ENCODE measurements at places on chromosomes 16 and 17.

DNA sequence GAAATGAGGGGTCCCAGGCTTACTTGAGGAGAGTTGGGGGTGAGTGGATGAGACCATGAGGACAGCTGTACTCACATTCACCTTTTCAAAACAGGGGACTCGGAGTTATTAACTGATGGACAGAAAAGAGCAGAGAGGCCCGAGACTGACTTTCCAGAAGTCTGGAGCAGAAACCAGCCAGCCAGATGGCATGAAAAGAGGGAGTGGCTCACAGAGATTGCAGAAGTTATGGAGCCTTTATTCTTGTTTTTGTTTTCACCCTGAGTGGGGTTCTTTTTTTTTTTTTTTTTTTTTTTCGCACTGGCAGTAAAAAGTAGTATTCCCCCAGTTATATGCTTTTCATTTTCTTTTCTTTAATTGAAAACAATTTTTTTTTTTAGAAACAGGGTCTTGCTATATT is 18.9 kb downstream of the TVP23A start:
- no peak for DNase-seq

DNA sequence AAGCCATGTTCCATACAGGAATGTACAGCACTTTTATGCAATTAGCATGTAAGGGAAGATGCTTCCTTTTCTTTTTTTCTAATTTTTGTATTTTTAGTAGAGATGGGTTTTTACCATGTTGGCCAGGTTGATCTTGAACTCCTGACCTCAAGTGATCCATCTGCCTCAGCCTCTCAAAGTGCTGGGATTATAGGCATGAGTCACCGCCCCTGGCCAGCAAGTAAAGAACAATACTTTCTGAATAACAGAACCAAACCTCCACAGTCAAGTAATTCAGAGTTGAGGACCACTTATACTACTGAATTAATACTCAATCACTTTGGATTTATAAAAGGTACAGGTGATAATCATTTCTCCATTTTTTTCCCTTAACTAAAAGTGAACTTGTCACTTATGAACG is 13.0 kb downstream of the C16orf87 start:
- peak; percentile 52 for DNase-seq

GRCh38 chr17:81514739-81515529 is 2.3 kb upstream of the ACTG1 start:
- peak; percentile 93 for DNase-seq

GRCh38 chr17:7260651-7261378 is 1.5 kb downstream of the CLDN7 start:
- peak; percentile 80 for DNase-seq

DNA sequence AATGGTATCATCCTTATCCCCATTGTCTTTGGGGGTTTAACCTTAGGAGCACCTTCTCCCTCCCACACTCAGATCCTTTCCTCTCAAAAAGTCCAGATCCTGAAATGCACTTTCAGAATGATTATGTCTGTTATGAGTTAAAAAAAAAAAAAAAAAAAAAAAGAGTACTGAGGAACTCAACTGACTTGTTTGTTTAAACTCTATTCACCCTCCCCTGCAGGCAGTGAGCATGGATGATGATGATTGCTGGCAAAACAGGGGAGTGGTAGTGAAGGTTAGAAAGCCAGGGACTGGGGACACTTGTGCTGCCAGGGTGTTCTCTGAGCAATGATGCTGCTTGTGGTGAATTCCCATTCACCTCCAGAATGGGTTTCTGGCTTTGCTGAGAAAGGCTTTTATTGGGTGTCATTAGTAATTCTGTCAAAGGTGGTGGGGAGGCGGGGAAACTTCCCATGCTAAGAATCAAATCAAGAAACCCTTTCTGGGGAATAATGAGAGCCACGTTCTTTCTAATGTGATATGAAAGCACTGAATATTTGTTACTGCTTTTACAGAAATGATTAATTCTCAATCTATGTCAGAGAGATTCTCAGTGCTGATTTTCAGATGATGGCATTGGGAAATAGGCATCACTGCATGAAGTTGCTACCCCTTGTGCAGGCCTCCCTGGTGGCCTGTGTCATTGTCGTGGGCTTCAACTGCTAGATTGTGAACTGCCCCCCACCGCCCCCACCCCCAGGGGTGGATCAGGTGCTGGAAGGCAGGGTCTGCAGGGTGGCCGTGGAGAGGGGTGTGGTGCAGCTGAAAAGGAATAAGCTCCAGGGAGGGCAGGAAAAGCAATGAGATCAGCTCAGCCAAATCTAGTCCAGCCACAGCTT is 14.1 kb downstream of the CCL4 start:
- DNase-seq = no peak

DNA sequence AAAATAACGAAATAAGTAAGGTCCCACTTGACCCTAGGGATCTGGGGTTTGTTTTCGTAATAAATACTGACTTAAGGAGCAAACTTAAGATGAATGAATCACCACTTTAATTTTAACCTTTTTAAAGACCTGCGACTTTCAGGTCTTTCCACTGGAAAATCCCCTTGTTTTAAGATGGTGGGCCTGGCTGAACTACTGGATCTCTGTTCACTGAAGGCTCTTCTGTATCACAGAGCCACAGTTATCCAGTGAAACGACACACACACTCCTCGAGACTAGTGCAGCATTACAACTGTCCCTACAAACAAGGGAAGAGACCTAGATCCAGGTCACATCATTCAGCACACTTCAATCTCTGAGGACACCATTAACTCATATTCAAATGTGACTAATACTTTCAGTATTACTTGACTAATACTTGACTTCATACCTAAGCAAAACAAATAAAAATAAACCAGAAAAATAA is 299.0 kb downstream of the CEP112 start:
- DNase-seq = no peak

Data from activated CD4-positive, alpha-beta T cell treated with anti-CD3 and anti-CD28 coated beads, Interleukin-2, amount 10 ng/mL, durations not matched to agents 24 days and 14 days (primary cell).